ENCODE measurements at places on chromosomes 2 and 18.

- DNase-seq, result no peak
Measured at GRCh38 chr2:206784559-206785353, 19.4 kb downstream of the FASTKD2 start.

DNA sequence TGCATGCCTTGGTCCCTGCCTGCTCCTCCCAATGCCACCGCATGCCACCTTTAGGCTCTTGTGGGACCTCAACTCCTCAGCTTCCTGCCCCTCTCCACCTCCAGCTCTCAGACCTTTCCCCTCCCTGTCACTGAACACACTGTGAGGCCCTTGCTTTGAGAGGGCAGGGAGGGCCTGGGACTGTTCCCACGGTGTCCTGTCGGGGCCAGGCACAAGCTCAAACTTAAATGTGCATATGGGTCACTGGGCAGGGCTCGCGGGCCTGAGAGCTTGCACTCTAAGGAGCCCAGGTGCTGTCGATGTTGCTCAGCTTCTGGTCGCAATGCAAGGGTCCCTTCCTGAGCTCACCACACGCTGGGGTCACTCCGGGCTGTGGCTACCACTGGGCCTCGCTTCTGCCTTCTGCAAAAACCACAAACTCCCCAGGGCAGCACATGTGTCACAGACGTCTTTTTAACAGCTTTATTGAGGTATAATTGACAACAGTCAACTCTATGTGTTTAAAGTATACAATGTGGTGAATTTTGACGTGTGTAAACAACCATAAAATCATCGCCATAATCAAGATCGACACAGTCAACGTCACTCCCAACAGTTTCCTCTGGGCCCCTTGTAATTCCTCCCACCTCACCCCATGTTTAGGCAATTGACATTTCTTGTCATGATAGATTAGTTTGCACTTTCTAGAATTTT lies 11.9 kb upstream of the B3GNT7 start:
- no peak for DNase-seq

DNA sequence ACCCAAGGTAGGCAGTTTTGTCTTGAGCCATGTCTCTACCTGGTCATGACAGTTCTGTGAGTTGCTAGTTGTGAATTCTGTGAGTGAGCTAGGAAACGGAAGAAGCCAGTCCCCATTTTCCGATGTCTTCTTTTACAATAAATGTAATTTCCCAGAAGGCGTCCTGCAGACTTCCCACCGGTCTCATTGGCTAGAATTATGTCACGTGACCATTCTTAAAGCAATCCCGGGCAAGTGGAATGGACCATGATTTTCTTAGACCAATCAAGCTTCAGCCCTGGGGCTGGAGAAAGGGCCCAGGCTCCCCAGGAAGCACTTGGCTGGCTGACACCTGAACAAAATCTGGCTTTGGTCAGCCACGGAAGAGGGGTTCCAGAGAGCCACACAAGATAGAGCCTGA lies 10.6 kb downstream of the TMEM178A start:
- no peak for DNase-seq

DNA sequence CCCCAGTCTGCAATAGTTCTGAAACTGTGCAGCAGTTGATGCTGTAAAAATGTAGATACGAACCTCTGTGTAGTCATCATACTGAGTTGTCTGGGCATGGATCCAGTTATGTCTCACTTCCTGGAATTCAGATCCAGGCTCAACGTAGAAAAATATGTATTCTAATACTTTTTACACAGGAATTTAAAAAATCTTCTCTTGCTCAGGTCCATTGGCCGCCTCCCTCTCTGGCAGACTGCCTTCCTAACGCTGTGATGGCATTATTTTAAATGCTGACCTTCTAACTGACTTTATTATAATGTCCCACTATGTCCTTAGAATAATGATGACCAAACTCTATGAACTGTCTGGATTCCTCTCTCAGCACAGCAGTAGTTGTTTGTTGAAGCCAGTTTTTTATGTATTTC lies 119.6 kb downstream of the FEZ2 start:
- no peak for DNase-seq

- DNase-seq, result no peak
Measured at GRCh38 chr2:235343869-235344268, 150.0 kb upstream of the AGAP1 start.

DNA sequence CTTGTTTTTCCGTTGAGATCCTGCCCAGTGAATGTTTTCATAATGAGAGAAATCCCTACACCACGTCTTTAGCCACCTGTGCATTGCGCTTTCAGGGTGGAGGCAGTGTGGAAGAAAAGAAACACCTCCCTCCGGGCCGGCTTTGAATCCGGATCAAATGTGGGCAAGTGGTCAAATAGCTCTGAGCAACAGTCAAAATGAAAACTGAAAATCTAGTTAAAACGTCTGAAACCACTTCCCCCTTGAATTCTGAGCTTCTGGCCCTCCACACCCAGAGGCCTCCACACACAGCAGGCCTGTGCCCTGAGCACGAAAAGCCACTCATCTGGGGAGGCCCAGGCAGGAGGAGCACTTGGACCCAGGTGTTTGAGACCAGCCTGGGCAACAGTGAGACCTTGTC lies 263.6 kb upstream of the SALL3 start:
- no peak for DNase-seq

GRCh38 chr2:227411320-227411989 lies 23.7 kb upstream of the SCYGR1 start:
- no peak for DNase-seq

DNA sequence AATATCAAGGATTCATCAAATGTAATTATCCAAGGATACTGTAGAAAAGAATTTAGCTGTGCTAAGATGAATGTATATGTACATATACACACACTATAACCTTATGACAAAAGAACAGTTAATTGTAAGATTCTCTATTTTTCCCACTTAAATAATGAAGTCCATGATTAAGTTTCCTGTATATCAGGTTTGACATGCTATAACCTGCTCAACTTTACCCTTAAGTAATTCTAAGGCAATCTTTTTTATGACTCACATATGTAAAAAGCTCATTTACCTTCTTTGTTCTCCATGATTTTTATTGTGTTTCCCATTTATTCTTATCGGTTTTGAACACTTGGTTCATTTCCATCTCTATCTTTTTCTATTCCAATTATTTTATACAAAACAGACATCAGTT lies 1213.1 kb upstream of the SLC39A10 start:
- no peak for DNase-seq

GRCh38 chr2:55111230-55111569 lies 60.9 kb upstream of the RTN4 start:
- DNase-seq, result no peak

GRCh38 chr2:28636491-28636890 lies 115.1 kb upstream of the PPP1CB start:
- DNase-seq, result no peak

DNA sequence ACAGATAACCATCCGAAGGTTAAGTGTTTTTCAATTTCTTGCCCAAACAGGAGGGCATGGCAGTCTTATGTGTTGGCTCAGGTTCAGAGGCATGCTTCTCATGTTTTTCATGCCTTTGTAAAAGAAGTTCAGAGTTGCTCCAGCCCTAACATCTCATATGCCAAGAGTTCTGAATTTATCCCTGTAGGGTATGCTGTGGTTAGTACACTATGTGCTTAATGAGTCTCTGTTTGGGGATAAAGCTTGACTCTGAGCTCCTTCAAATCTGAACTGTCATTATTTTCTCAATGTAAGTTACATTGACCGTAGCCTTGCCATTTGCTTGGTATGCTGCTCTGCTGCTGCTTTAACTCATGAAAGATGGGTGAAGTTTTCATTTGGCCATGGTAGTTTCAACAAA lies 67.9 kb upstream of the PNPT1 start:
- DNase-seq, result no peak

- no peak for DNase-seq
Measured at GRCh38 chr2:191675807-191676721, 1.9 kb upstream of the NABP1 start.

- no peak for DNase-seq
Measured at GRCh38 chr2:77566582-77566981, 44.4 kb upstream of the LRRTM4 start.

- DNase-seq, result no peak
Measured at GRCh38 chr18:63262369-63263335, 56.9 kb downstream of the BCL2 start.

DNA sequence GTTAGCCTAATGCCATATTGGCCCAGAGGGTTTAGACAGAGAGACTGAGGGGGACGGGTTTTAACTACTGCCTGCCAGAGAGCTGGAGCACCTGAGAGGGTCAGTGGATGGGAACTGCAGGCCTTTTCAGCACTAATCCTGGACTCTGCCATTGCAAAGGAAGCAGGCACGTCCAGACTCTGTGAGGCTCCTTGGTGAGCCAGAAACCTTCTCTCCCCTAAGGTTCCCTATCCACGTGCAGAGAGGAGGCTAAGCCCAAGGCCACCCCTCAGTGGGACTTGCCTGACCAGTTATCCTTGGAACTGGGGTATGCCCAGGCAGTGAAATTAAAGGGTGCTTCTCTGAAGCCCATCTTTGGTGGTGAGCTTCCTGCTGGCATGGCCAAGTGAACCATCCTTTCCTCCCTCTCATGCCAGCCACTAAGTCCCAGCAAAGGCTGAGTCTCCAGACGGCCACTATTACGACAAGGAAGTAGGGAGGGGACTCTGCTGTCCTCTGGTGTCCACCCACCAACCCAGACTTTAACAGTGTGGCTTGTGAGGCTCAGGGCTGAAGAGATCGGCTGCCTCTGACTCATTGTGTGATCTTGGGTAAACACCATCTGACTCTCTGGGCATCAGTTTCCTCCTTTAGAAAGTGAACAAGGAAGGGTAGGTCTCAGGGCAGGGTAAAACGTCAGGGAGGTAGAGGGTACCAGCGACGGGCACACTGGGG lies 3.9 kb upstream of the MLPH start:
- no peak for DNase-seq

DNA sequence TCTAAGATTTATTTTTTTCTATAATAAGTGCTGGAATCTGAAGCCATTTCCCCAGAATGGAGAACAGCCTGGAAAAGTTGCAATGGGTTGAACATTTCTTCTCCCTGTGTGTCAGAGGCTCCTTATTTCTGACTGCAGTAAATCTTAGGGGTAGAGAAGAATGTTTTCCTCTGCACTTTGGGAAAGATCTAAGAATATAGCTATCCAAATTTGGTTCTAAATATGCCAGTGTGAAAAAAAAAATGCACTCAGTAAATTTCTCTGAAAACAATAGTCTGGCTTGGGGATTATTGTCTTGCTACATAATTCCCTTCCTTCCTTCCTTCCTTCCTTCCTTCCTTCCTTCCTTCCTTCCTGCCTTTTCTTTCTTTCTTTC lies 19.7 kb upstream of the CYRIA start:
- DNase-seq, result no peak

DNA sequence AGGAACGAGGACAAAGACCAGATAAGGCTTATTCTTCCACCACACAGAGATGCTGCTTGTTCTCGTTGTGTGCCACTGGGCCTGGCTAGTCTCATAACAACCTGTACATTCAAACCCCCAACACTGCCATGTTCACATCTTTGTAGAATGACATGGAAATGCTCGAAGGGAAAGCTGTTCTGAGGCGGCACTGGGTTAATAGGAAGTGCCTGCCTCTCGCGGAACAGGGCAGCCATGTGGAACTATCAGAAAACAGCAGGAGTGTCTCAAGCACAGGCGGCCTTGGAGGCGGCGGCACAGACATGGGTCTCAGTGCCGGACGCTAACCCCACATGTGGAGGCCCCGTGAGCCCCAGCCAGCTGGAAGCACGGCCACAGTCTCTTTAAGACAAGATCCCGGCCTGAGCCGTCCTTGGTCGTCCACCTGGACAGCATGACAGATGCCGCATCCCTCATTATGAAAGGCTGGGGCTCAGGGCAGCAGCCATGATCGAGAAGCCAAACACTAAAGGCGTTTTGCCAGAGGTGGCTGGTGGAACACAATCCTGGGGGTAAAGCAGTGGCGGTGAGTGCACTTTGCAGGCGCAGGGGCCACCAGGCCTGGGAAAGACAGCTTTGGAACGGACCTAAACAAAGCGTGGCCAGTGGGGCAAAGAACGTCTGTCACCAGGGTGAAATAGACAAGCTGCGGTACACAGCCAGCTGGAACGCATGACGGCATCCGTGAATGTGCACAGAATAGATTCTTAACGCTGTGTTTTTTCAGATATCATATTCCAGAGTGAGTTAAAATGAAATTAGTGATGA lies 161.0 kb downstream of the HDAC4 start:
- no peak for DNase-seq

DNA sequence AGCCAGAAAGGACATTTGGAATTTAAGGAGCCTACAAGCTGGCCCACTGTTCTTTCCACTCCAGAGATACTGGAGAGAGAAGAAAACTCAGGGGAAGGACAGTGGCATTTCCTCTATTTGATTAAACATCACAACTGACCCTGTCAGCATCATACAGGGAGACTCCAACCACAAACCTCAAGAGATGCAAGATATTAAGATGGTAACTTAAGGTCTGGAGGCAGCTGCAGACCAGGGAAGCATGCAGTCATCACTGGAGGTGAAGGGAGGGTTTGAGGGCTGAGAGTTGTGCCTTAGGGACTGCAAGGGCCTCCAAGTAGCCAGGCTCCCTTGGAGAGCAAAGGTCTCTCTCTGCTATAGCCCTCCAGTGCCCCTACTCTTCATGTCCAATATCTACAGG lies 67.4 kb downstream of the RNF152 start:
- DNase-seq, result no peak

DNA sequence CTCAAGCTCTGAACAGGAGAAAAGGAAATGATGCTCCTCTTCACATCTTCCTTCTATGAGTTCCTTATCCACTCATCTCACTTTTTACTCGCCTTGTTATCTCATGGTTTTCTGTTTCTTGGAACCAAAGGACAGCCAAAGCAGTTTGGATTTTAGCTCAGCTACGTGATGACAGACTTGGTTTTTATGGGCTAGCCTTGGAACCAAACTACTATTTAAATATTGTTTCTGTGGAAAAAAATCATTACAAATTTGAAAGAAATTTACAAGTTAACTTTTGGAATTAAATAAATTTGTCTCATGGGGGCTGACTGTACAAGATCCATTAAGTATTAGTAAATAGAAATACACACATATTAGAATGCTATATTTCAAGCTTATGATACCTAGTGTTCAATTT lies 727.8 kb upstream of the FANCL start:
- DNase-seq, result no peak

- DNase-seq, result no peak
Measured at GRCh38 chr18:38750751-38751150, 1185.2 kb upstream of the CELF4 start.

GRCh38 chr2:20868377-20868776 lies 45.5 kb upstream of the LDAH start:
- DNase-seq, result no peak

DNA sequence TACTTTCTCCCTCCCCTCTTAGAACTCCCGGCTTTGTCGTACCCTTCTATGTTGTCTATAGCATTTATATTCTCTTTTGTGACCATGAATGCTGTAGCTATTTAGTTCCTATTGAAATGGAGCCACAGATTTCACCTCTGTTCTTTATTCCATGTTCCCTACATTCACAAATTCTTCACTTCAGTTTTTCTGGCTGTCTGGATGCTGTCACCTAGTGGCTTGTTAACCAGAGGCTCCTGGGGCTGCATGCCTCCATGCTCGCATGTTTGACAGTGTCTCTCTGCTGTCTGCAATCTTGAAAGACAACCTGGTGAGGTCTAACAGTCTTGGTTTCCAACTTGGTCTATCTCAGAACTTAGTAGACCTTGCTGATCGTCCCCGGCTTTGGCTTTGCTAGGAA lies 48.2 kb downstream of the CFAP221 start:
- DNase-seq, result no peak

- DNase-seq, result no peak
Measured at GRCh38 chr2:130834931-130835765, 1.6 kb upstream of the ARHGEF4 start.

- DNase-seq, result no peak
Measured at GRCh38 chr2:237122214-237122666, 36.6 kb downstream of the COPS8 start.

Measured in brain pericyte (primary cell).